Left hindlimb (tissue), 1 donor: ENCODE measurements at places on chromosomes 12 and 14.

DNA sequence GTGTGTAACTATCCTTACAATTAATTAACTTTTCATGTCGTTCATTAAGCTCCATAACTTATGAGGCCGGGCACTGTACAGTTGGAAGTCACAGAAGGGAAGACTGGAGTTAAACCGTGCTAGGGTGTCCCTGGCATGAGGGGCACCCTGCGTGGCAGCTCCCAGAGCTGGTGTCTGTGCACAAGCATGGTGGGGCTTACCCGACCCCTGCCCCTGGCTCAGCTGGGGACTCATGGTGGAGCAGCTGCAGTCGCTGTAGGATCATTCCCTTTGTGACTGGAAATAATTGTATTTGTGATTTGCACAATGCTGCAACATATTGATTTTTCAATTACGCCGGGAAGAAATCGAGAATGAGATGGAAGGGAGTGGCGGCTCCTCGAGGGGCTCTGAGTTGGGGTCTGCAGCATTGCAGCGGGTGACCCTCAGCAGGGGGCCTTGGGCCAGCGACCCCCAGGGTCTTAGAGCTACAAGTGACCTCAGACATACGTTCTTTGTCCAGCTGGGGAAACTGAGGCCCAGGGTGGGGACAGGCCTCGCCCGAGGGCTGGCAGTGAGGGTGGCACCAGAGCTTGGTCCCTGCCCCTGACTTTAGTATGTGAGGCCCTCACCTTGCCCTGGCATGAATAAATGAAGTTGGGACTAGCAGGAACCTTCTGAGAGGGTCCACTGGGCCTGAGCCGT, 125.4 kb downstream of the KIF26A start:
- peak; percentile 11 for DNase-seq

DNA sequence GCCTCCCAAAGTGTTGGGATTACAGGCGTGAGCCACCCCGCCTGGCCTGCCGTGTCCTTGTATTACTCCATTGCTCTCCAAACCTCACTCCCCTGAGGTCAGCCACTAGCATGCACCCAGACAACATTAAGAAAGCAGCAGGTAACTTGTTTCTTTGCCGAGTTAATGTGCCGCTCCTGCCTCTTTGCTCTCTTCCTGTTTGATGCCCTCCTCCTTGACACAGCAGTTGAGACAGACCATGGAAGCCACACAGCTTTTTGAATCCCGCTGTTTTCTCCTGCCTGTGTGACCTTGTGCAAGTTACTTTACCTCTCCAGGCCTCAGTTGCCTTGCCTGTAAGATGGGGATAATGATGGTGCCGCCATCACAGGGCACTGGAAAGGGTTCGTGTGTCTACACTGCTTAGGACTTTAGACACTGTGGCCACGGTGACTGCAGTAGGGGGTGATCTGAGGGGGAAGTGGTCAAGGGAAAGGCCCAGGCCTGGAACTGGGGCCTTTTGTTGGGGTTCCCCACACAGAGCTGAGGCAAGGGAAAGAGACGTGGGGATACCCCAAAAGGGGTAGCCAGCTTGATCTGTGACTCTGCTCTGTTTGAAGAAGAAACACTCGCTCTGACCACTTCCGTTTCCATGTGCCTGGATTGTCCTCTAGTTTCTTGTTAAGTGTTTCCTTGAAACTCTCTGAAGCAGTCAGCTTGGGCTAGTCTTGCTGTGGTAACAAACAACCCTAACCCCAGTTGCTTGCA, 69.3 kb downstream of the RIN3 start:
- DNase-seq: no peak

DNA sequence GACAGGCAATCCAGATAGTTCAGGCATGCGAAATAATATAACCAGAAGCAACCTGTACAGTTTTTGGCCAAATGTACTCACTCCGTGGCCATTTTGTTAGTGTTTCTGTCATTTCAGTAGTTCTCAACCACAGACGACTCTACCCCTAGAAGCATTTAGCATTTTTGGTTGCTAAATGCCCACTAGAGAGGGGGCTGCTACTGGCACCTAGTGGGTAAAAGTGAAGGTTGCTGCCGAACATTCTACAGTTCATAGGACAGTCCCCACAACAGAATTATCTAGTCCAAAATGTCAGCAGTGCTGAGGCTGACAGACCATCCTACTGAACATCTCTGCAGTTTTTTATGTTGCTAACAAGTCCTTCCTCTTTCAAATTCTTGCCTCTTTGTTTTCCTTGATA, 107.4 kb downstream of the TSHR start:
- no peak for DNase-seq

GRCh38 chr12:13536219-13536910, 339.8 kb downstream of the EMP1 start:
- no peak for DNase-seq

- no peak for DNase-seq
Observed at GRCh38 chr12:20492251-20492760, 124.0 kb downstream of the PDE3A start.

DNA sequence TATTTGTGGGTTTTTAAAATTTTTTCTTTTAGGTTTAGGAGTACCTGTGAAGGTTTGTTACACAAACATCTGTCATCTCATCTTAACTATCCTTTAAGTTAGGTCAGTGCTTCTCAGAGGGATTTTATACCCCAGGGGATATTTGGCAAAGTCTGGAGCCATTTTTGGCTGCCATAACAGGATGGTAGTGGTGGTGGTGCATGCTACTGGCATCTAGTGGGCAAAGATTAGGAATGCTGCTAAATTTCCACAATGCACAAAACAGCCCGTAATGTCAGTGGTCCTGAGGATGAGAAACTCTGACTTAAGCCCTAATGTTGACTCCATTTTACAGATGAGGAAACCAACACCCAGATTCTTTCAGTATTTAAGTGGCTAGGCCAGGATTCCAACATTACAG, 85.2 kb upstream of the MYF6 start:
- no peak for DNase-seq

GRCh38 chr12:29796823-29797263, 13.1 kb upstream of the TMTC1 start:
- DNase-seq: no peak

DNA sequence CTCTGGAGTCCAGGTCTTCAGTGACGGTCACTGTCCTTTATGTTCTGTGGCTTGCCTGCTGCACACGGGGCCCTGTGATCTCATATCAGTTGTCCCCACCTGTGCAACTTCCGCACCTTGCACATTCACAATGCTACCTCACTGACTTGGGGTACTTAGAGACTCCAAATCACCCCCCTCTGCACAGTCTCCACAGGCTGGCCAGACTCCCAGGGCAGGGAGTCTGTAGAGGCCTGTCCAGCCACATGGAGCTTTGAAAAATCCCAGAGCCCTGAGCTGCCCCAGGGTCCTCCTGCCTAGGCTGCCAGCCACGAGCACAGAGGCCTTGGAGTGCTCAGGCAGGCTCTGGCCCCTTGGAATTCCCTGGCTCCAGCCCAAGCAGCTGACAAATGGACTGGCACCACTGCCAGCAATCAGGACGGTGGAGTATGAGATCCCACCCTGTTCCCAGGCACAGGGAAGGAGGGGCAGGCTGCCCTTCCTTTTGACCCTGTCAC, 26.4 kb downstream of the CMKLR1 start:
- DNase-seq: peak; percentile 74

- DNase-seq: no peak
Observed at GRCh38 chr14:96250485-96250884, 5.5 kb upstream of the BDKRB1 start.

DNA sequence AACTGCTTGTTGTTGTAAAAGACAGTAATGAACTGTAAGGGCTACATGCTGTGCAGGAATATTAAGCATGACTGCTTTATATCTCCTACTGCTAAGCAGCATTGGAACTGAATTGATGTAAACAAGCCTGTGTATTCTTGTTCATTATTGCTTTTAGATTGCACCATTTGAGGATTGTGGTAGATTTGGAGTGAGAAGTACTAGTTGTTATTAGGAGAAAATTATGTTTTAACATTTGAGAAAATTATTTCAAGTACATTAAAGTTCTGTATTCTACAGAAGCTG, 212.7 kb downstream of the ERC1 start:
- DNase-seq: no peak

DNA sequence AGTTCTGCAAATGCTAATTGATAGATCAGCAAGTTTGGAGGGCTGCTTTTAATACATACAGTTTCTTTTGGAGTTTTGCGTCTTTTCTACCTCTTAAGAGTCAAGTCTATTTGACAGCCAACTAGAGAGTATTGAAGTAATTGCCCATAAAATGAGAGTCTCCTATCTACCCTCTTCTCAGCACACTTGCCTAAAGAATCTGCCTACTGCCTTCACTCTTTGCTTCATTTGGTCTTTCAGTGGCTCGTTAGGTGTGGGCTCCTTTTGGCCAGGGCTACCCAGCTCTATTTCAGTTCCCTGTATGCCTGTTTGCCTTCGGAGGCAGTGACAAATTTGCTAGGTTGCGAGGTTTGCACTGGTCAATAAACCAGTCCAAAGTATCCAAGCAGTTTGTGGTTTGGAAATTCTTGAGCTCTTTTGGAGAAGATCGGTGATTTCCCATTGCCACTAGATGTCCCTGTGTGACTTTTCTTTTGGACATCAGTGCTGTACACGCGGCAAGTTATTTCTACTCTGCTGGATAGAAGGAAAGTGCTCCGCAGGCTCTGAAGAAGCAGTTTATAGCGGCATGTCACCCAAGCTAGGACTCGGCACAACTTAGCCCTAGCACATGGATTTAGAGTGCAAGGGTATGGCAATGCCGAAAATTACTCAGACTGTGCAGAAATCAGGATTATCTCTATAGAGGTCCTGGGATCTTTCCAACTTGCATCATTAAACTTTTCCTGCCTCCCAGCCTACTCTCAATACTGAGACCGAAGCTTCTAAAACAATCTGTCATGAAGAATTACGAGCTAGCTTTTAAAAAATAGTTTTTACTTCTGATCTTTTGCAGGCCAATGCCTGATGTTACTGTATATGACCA, 38.6 kb downstream of the MGST1 start:
- DNase-seq: peak; percentile 46

- DNase-seq: peak; percentile 12
Observed at GRCh38 chr14:104116288-104116755, 22.1 kb upstream of the KIF26A start.

- no peak for DNase-seq
Observed at GRCh38 chr14:76193696-76194095, 42.0 kb downstream of the GPATCH2L start.

DNA sequence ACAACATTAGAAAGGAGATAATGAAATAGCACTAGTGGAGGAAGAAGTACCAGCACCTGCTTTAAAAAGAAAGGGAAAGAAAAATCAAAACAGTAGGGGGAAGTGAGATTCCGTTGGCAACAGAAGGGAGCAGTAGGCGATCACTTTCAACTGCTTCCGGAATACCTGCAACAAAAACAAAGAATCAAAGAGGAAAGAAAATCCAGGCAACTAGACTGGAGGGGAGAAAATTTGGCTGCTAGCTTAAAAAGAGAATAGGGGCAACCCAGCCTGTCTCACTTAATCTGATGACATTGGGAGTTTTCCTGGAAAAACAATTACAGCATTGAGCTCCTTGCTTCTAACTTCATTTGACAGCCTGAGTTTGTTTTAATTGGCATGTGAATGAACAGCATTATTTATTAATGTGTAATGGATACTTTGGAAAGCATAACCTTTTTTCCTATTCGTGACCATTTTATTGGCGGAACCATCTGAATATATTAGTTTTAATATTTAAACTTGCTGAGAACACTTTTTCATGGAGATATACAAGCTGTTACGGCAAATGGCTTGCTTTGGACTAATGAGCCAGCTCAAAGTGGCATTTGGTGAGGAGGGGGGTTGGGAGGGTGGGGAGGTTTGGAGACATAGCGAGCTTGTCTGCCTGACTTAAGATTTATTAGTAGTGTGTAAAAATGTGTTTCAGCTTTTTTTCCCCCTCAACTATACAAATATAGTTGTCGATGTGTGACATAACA, 2.5 kb upstream of the DACT1 start:
- DNase-seq: no peak

- no peak for DNase-seq
Observed at GRCh38 chr14:80959496-80959895, 4.1 kb downstream of the TSHR start.

- no peak for DNase-seq
Observed at GRCh38 chr14:102442241-102443211, 67.0 kb downstream of the ANKRD9 start.

DNA sequence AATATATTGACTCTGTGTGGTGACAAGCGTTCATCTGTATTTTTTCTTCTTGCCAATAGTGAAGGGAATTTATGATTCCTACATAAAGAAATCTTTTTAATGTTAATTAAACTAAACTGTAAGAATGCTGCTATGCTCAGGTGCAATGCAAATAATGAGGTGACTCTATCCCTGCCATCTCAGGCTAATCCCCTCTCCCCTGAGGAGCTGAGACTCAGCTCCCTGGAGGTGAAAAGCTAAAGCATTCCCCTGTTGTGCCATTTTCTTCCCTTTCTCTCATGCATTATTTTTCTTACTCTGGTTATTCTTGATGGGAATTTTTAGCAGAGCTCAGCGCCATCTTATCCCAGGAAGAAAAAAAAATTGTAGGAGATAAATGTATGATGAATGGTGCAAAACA, 113.9 kb upstream of the FGD4 start:
- DNase-seq: no peak

- DNase-seq: no peak
Observed at GRCh38 chr14:29102266-29102665, 335.7 kb downstream of the FOXG1 start.

- no peak for DNase-seq
Observed at GRCh38 chr12:108479364-108480070, 35.6 kb upstream of the FICD start.

DNA sequence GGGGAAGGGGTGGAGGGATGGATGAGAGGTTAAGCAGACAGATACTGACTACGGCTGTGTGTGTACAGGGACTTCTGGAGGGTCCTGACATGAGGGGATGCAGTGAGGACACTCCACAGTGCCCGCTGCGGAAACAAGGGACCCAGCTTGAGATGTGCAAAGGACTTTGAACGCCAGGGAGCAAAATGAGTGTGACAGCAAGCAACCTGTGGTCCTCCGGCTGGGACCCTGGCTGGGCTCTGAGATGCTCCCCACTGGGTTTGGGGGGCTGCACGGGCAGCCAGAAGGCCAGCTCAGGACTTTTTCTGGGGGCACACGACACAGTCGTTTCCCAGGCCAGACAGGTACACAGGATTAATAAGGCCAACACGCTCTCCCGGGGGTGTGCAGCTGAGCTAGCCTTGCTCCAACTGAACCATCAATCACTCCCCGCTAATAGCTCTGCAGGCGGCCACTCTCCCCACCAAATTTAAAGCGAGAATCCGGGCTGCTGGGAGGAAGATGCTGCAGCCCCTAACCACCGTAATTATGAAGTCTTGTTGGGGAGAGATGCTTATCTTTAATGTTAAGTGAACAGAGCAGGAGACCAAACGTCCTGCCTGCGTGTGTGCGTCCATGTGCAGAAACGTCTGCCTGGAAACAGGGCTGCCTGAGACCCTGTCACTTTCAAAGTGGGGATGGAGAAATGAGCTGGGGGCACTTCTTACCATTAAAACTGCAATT, 51.6 kb upstream of the DLK1 start:
- DNase-seq: no peak

DNA sequence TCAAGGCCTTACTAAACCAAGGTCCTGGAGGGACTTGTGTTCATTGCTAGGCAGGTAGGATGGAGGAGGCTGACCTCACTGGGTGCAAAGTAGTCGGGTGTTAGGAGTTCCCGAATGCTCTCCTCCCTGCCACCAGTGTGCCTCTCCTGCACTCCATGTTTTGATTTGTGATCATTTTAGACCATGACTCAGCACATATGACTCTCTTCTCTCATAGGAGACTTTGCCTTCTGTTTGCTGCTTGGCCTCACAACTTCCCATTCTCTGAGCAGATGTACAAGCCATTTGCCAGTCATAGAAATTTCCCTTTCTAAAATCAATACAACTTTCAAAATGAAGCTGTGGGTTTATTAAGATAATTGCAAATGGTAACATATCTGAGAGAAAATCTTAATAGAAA, 46.6 kb upstream of the LRIG3 start:
- DNase-seq: no peak

GRCh38 chr14:72545411-72546311, 348.2 kb downstream of the DPF3 start:
- no peak for DNase-seq
